ENCODE measurements at places on chromosomes 4 and X.

DNA sequence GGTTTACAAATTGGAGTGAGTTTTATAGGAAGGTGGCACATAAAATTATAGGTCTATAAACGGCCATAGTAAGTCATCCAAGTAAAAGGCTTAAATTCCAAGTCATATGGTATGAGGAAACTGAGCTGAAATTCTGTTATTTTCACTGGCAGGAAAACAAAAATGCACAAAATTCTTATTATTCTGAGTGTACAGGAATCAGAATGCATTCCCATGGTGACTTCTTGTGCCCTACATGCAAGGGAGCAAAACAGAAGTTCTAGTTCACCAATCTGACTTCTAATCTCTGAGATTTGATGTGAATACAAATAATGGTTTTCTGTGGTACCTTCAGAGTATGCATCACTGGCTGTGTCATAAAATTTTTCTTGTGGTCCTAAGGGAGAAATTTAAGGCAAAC is 102.9 kb downstream of the CLCN4 start:
- no peak for DNase-seq

- no peak for DNase-seq
These were observed 871 bp upstream of the SLITRK2 start for GRCh38 chrX:145816601-145817315.

GRCh38 chr4:623914-624566 is 1.3 kb upstream of the PDE6B start:
- DNase-seq: no peak

GRCh38 chr4:140372751-140373327 is 607 bp upstream of the SCOC start:
- DNase-seq: no peak

DNA sequence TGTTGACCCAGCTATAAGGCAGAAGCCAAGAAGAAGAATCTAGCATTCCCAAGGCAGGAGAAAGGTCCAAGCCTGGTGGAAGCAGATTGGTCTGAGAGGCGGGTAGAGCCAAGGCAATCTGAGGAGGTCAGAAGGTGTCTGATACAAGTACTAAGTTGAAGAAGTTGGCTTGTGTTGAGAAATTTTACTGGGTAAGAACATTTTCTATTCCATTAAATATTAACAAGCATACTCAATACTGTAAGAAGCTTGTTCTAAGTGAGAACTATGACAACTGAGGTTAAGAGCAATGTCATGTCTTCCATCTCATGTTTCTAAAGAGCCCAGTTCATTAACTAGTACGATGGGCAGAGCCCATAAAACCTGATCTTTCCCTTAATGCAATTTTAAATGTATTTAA is 75.0 kb downstream of the FAM13A start:
- no peak for DNase-seq

DNA sequence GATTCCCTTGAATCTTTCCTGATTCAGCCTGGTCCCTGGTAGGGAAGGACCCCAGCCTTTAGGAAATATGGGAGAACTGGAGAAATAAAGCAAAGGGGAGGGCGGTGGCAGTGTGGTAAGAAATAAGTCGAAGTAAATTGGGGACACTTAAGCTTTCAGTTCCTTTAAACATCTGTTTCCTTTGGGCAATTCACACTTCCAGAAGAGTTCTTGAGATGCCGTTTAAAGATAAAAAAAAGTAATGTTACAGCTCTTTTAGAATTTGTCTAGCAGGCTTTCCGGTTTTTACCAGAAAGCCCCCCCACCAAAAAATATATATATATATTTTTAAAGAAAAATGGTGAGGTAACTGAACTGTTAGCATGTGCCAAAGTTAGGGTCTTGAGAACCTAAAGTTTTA is 46.6 kb downstream of the TSPAN7 start:
- DNase-seq: no peak

DNA sequence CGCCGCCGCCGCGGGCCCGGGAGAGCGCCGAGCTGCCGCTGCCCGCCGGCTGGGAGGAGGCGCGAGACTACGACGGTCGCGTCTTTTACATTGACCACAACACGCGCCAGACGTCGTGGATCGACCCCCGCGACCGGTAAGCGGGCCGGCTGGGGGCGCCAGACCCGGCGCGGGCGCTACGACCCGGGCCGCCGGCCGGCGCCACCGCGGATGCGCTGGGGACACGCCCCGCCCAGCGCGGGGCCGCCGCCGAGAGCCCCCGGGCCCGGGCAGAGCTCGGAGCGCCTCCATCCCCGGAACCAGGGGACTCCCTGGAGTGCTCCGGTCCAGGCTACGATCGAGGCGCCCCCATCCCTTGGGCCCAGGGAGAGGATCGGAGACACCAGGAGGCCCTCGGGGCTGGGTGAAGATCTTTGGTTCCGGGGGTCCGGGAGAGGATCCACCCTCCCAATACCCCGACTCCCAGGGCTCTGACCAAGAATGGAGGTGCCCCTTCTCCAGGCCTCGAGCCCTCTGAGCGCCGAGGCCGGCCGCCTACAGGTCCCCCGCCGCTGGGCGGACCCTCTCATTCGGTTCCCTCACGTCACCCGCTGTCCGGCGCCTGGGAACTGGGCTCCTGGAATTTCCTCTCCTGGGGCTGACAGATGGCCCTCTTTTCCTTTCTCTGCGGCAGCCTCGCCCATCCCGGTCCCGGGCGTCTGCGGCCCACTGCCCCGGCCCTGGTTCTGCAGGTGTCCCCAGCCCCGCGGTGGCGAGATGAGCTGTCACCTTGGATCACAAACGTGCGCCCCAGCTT is 48.8 kb downstream of the CLDN34 start:
- no peak for DNase-seq

DNA sequence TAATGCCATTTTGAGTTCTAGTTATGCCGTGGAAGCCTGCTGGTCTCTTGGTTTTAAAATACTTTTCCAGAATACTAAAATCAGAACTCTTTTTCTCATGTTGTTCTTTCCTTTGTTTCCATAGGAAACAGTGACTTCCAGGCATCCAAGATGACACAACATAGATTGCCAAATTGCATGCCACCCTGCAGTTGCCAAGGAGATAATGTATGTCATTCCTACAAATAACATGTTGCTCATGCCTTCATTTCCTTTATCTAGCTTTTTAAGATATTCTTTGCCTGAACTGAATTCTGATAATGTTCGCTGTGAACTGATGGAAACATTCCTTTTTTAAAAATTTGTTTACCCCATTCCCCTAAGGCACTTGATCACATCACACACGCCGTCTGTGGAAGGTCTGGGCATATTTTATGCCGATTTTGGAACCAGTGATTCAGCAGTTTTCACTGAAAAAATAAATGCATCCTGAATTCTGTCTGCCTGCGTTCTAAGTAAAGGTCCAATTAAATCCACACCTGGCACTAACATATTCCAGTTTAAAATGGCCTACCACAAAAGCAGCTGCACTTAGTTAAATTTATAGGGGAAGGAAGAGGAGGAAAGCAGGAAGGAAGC is 38.0 kb upstream of the COX7B2 start:
- DNase-seq: no peak

GRCh38 chr4:137923494-137923893 is 318.7 kb downstream of the SLC7A11 start:
- DNase-seq: no peak

GRCh38 chrX:14267216-14267615 is 237.5 kb upstream of the GEMIN8 start:
- DNase-seq: no peak

- DNase-seq: no peak
These were observed 28.1 kb downstream of the DDIT4L start for GRCh38 chr4:100162027-100162685.

DNA sequence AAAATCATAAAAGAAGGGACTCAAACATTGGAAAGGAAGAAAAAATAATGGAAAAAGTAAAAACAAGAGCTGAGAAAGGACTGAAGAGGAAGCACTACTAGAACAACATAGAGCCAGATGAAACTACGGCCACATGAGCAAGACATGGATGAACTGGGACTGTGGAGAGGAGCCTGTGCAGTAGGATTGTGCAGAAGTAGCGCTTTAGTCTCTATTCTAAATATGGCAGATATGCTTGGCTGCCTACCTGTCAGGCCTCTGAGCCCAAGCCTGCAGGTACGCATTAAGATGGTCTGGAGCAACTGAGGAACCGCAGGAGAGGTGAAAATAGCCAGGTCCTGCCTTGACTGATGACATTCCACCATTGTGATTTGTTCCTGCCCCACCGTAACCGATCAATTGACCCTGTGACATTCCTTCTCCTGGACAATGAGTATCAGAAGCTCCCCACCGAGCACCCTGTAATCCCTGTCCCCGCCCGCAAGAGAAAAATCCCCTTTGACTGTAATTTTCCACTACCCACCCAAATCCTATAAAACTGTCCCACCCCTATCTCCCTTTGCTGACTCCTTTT is 154.3 kb downstream of the CAMK2D start:
- DNase-seq: no peak

- DNase-seq: no peak
These were observed 13.2 kb downstream of the GALNT7 start for GRCh38 chr4:173181848-173182247.

DNA sequence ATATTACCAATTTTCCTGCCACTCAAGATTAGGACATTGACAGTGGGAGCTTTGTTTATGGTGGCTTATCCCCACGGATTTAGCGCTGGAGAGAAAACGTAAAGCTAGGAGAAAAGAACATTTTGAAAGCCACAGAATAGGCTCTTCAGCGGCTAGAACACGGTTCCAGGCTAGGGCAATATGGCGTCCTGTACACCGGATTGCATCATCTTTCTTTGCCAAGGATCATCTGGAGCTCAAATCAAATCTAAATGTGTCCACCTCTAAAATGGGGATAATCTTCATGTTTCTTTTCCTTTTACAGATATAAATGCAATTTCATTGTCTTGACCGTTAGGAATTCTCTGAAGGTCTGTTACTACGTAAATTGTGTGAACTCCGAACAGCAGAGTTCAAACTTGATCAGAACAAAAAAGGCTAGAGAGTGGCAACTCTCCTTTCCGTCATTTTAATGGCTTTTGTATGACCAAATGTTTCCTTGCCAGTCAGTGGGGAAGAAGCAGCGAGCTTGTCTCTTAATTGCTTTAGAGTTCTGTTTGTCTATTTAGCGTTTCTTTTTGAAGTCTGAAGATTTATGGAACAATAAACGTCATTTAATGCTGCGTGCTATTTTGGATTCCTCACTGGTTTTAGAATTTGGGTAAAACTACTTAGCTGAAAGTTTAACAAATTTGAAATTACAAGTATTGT is 2.6 kb upstream of the WWC2 start:
- DNase-seq: no peak

DNA sequence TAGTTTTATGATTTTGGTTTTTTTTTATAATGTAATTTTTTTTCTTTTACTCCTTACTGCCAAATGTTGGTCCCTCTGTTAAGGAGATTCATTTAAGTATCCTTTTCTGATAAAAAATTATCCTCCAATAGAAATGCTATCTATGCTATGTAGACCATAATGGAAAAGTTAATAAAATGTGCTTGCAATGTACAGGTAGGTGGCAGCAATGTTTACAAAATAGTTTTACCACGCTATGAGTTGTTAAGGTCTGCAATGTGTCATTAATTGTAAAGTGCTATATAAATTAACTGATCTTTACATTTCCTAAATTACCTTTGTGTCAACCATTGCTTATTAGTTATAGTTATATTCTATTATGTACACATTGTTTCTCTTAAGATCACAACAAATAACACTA is 3.8 kb upstream of the CENPC start:
- no peak for DNase-seq

- DNase-seq: no peak
These were observed 909.4 kb downstream of the FSTL5 start for GRCh38 chr4:161254375-161254774.

GRCh38 chrX:152917656-152918579 is 20.1 kb downstream of the ZNF185 start:
- no peak for DNase-seq

GRCh38 chrX:42515939-42516338 is 262.0 kb downstream of the PPP1R2C start:
- DNase-seq: no peak

GRCh38 chrX:103407776-103408175 is 31.4 kb downstream of the BEX3 start:
- DNase-seq: no peak

DNA sequence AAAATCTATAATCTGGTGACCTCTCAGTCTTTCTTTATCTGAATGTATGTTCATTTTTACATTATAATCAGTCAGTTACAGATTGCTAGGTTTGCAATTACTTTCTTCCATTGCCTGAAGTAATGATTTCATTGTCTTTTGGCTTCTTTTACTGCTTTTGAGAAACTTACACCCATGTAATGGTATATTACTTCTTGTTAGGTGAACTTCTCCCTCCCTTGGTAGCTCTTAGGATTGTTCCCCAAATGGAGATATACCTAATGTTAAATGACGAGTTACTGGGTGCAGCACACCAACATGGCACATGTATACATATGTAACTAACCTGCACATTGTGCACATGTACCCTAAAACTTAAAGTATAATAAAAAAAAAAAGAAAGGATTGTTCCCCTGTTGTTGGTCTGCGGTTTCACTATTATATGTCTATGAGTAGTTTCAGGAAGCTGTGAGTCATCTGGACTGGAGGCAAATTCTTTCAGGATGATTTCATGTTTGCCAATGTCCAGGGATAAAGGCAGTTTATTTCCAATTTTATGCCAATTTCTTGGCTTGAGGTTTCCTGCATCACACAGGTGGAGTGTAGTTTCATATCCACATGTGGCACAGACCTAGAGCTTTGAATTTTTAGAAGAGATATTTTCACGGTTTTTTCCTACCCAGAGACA is 21.8 kb downstream of the SPANXC start:
- DNase-seq: no peak

GRCh38 chr4:108383157-108383556 is 214.4 kb upstream of the LEF1 start:
- no peak for DNase-seq

- DNase-seq: no peak
These were observed 120.3 kb downstream of the EFHC2 start for GRCh38 chrX:44223150-44223549.

DNA sequence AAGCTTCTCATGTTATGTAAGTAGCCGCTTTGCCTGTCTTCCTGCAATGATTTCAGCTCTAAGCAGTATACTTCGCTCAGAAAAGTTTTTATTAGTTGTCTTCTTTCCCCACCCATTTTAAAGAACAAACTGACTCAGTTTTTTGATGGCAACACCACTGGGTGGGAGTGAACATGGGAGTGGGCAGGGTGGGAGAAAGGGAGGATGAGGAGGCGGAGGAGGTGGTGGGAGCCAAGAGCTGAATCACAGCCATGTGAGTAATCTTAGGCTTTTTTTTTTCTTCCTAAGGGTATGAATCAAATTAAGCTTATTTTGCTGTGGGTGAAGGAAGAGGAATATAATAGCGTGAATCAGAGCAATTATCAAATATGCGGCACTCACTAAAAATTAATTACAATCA is 574.3 kb upstream of the DIPK2B start:
- DNase-seq: no peak

All from activated naive CD4-positive, alpha-beta T cell treated with anti-CD3 and anti-CD28 coated beads, Interleukin-2, amount 50 U/mL, for 72 hours (primary cell).